GM12892 (cell line): ENCODE measurements at places on chromosomes 6 and 20.

DNA sequence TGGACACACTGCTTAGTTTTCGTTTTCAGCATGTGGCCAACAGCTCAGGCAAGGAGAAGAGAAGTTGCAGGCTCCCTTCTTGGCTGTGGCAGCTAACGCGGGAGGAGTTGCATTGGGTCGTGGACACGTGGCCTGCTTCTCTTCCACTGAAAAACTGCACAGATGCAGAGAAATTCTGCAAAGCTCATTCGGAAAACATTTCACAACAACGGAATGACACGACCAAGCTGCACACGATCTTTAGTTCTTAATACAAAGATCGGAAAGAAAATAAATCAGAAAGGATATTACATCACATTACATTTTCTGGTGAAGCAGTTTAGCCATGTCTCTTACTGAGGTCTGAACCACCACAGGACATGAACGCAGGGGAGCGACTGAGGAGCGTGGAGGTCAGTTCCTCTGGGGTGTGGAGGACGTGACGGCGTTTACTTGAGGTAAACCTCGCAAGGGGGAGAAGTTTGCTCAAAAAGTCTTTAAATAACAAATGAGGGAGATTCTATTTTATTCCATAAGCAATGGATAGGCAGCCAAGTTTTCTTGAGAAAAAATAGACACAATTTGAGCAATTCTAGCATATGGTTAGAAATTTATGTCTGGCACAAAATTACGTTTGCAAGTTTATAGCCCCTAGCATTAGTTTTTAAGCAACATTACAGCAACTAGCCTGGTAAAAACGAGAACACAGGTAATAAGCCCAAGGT is 178.3 kb downstream of the THBS2 start:
- DNase-seq = no peak

GRCh38 chr6:158769771-158770432 is 49.3 kb downstream of the EZR start:
- no peak for DNase-seq

- DNase-seq = no peak
Measured at GRCh38 chr6:63904650-63905248, 269.1 kb downstream of the PHF3 start.

DNA sequence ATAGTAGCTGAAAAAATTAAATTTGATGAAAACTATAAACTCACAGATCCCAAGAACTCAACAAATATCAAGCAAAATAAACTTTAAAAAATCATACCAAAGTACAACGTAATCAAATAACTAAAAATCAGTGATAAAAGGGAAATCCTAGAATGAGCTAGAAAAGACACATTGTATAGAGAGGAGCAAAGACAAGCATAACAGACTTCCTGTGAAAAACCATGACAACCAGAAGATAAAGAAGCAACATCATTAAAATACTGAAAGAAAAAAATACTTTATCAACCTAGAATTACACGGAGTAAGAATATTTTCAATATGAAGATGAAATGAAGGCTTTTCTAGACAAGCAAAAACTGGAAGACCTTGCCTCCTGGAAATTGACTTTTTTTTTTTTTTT is 9.8 kb downstream of the MUC22 start:
- no peak for DNase-seq

- no peak for DNase-seq
Measured at GRCh38 chr20:41166201-41167117, 29.1 kb downstream of the PLCG1 start.

GRCh38 chr6:131678442-131678841 is 22.8 kb downstream of the OR2A4 start:
- no peak for DNase-seq

DNA sequence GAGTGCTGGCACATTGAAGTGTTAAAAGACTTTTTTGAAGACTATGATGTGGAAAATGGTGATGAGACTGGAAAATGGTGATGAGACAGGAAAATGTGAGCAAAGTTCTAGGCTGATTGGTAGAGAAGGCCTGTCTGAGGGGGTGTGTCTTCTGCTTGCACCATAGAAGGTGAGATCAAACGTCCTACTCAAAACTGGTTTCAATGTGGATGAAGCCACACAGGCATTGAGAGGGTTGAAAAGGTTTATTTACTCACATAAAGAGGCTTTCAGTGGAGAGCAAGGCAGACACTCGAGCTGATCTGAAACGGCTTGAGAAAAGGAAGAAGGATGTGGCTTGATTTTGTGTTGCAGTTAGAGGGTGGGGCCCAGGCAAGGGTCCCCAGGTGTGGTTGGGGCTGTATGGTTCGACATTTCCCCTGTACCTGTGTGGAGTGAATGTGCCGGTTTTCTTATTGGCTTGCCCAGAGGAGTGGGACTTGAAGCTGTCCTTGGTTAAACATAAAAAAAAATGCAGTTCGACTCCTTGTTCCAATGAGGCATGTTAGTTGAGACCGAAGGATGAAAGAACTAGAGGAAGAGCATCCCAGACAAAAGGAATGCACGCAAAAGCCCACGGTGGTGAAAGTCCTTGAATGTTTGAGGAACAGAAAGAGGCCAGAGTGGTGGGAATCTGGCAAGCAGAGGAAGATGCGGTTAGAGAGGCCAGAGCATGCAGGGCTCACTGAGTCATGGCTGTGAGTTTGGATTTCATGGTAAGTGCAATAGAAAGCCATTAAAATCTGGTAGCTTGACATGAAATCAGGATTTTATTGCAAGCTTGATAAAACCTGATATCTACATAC is 172.3 kb downstream of the EPM2A start:
- no peak for DNase-seq

- DNase-seq = no peak
Measured at GRCh38 chr6:31268369-31268765, 3.5 kb downstream of the HLA-C start.

DNA sequence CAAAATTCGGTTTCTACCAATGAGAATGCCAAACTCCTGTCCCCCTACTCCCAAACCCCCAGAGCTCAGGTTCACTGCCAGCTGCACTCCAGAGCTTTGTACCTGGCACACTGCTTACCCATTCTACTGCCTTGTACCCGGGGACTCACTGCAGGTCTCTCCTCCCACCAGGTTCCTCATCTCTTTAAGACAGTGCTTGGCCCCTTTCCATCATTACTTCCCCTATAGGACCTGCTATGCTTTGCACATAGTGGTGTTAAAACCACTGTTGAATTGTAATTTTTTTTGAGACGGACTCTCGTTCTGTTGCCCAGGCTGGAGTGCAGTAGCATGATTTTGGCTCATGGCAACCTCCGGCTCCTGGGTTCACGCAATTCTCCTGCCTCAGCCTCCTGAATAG is 25.9 kb downstream of the LYRM4 start:
- no peak for DNase-seq

- DNase-seq = no peak
Measured at GRCh38 chr6:38117281-38117680, 297.8 kb downstream of the ZFAND3 start.

DNA sequence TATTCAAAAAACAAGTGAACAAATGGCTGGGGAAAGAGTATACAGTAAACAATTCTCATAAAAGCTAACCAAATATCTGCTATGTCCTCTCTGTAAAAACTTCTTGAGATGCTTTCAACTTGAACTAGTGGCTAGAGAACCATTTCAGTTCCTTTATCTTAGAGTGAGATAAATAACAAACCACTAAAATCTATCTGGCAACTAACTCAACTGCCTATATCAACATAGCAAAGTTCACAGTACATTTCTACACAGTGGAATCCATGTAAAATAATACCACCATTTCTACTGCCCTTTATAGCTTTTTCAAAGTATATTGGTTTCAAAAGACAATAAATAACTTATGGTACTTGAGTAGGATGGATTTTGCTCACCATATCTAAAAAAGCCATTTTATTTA is 95.1 kb downstream of the MMS22L start:
- no peak for DNase-seq

DNA sequence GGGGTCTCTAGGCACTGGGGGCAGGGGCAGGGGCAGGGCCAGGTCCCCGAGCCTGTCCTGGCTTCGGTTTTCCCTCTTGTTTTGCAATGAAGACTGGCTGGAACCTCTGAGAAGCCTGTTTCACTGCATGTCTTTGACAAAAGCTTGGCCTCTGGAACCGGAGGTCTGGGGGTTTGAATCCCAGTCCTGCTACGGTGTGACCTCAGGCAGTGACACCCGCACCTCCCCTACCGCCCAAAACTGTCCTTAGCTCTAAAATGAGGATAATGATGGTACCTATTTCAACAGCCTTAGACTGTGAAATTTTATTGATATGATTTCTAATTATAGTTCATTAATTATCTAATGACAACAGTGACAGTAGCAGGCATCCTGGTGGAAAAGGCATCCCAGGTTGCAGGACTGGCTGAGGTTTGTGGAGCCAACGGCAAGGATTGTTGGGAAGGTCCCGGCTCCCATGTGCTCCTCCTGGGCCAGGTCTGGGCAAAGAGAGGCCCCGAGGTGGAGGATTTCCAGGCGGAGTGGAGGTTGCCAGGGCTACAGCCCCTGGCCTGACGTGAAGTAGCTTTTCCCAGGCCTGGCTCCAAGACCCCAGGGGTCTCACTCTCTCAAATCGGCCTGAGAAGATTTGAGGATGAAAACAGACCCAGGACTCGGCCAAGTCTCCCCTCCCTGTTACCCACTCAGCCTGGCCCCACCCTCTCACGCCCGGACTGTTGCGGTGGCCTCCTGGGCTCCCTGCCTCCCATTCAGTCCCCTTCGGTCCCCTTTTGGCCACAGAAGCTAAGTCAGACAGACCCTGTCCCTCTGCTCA is 57.9 kb downstream of the SNAI1 start:
- DNase-seq = no peak

DNA sequence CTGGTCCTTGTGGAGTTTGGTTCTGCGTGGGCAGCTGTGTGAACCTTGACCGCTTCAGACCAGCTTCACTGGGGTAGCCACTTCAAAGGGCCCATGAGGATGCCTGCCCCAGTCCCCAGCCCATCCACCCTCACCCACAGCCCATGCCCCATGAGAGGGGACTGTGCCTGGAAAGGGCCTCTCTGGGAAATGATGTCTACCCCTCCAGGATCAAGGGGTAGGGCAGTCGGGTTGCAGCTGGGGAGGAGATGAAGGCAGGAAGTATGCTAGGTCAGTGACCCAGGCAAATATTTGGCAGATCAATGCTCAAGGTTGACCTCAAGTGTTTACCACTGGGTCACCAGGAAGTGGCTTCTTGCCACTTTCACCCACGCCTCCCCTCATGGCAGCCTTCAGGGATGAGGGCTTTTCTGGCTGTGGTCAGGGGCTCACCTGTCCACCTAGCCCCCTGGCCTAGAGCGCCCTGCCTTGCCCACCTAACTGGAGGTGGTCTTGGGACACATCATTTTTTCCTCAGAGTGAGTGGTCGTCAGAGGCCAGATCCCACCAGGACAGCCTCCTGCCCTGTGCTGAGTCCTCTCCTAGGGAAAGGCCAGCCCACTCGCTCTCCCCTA is 109.5 kb downstream of the SNX5 start:
- DNase-seq = peak; percentile 52

GRCh38 chr20:57662456-57663240 is 42.4 kb upstream of the ZBP1 start:
- peak; percentile 21 for DNase-seq

DNA sequence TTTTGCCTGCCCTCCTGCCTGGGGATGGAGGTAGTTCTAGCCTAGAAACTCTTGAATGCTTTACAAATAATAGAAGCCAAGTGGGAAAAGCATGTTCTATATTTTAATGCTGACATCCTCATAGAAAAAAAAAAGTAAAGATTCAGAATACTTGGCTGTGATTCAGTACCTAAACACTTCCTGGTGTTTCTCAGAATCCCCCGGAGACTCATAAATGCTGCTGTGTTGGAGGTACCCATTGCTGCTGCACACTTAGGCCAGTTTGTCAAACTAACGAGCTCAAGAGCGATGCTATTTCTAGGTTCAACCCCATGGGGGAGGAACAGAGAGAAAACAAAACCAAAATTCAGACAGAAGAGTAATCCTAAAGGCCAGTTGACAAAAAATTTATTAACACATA is 38.8 kb upstream of the ZFP64 start:
- DNase-seq = no peak

GRCh38 chr20:10288954-10289646 is 70.5 kb downstream of the SNAP25 start:
- no peak for DNase-seq

- no peak for DNase-seq
Measured at GRCh38 chr6:9007027-9007426, 571.7 kb upstream of the SLC35B3 start.

- no peak for DNase-seq
Measured at GRCh38 chr6:31720196-31720770, 1.3 kb downstream of the LY6G6C start.

- no peak for DNase-seq
Measured at GRCh38 chr6:108799791-108800190, 48.4 kb upstream of the ARMC2 start.

DNA sequence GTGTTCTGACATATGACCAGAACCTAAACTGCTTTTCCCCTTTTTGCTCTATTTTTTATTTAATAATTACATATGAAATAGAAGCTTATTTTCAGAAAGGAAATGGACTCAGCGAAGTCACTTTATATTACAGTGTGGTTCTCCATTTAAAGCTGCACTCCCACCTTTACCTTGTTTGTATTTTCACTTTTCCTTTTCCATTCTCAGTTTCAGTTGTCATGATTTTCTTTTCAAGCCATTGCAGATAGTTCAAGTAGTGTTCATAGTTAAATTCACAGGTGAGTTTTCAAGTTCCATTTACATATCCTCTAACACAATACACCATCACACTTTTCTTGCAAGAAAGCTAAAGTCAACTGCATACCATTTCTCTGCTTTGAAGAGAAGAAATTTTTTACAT is 400.2 kb downstream of the HACE1 start:
- no peak for DNase-seq

- no peak for DNase-seq
Measured at GRCh38 chr6:110338820-110339470, 19.2 kb downstream of the METTL24 start.

DNA sequence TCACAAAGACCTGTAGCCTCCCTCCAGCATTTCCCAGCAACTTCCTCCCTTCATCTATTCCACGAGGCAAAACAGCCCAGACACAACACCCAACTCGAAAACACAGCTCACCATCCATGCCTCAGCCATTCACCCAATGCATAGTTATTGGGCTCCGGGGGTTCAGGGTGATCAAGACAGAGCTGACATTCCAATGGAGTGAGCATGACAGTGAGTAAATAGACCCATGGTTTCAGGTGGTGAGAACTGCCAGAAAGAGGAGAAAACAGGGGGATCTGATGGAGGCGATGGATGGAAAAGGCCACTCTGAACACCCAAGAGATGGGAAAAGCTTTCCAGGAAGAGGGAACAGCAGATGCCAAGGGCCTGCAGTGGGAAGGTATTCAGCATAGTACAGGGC is 5.9 kb downstream of the CASS4 start:
- DNase-seq = no peak

- no peak for DNase-seq
Measured at GRCh38 chr6:114559419-114559818, 216.6 kb upstream of the HS3ST5 start.

GRCh38 chr20:46377518-46377917 is 28.9 kb downstream of the ELMO2 start:
- no peak for DNase-seq

GRCh38 chr6:137967689-137968454 is 100.8 kb downstream of the TNFAIP3 start:
- no peak for DNase-seq
